ENCODE measurements at places on chromosomes 5 and 9.

GRCh38 chr5:5781335-5781734, 358.9 kb downstream of the ICE1 start:
- DNase-seq = no peak

DNA sequence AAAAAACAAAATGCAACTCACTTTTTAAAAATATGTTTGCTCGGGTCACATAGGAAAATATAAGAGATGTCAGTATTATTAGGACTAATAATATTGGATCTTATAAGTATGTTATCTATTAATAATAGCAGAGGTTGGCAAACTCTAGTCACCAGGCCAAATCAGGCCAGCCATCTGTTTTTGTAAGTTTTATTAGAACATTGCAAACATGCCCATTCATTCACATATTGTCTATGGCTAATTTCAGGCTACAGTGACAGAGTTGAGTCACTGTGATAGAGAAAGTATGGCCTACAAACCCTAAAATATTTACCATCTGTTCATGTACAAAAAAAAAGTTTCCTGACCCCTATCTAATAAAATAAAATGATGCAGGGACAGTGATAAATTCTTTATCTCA, 97.7 kb upstream of the CDH6 start:
- DNase-seq = no peak

DNA sequence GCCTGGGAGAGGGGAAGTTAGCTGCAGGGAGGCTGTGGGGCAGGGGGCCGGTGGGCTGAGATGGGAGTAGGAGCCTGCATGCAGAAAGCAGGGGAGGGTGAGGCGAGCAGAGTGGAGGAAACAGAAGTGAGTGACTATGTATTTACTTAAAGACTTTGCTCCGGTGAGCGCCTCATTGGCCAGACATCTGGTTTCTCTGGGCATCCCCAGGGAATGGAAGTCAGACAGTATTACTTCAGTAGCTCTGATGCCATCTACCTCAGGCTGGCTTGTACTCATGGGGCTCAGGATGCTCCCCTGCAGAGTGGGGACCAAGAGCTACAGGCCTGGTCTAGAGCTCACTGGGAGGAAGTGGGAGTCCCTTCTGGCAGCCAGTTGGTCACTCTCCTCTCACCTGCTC, 78.2 kb upstream of the ARAP3 start:
- DNase-seq = no peak

DNA sequence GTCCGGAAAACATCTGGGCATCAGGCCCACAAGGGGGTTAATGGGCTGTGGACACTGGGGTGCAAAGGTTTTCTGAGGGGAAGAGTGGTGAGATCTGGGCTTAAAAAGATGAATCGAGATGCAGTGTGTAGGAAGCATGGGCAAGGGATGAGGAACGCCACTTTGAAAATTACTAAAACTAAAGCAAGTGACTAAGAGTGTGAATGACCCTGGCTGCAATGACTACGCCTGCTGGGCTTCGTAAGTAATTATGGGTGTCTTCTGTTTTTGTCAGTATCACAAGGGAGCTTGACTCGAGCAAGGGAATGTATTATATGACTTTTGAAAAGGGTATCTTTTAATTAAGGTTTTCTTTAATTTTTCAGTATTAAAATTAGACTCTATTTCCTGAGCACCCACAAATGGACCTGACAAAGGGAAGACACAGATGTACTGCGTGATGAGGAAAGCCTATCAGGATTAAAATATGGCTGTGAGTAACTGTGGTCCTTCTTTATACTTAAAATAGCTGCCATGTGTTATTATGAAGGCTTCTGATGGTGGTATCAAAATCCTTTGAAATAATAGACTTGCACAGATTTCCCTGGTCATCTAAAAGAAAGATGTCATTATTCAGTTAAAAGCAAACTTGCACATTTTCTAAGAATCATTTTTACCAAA, 4.2 kb downstream of the CTXN3 start:
- DNase-seq = no peak

DNA sequence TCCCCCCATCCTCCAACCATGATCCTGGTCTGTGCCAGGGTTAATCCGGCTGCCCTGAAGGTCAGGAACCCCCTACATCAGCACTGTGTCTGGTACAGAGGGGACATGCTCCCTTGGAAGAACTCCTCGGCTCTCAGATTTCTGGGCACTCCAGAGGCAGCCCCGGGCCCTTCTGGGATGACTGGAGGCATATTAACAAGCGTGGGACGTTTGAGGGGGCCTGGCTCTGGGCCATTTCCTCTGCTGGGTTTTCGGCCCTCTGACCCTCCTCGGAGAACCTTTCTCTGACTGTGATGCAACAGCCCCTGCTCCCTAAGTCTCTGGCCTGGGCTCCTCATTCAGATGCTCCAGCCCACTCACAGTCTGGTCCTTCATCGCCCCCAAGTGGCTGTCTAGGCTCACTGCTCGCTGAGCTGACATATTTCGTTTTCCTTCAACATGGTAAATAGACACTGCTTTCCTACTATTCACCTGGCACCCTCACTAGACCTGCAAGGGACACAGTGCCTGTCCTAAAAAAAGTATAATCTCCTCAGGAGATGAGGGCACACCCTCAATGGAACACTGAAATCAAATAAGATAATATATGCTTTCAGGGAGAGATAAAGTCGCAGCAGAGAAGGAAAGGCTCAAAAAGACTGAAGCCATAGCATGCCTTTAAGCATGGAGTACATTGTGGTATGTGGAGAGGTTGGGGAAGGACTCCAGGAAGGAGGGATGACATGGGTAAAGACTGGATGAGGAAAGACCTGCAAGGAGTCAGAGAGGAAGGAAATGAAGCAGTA, 404.7 kb upstream of the TRPC7 start:
- DNase-seq = peak; percentile 35

DNA sequence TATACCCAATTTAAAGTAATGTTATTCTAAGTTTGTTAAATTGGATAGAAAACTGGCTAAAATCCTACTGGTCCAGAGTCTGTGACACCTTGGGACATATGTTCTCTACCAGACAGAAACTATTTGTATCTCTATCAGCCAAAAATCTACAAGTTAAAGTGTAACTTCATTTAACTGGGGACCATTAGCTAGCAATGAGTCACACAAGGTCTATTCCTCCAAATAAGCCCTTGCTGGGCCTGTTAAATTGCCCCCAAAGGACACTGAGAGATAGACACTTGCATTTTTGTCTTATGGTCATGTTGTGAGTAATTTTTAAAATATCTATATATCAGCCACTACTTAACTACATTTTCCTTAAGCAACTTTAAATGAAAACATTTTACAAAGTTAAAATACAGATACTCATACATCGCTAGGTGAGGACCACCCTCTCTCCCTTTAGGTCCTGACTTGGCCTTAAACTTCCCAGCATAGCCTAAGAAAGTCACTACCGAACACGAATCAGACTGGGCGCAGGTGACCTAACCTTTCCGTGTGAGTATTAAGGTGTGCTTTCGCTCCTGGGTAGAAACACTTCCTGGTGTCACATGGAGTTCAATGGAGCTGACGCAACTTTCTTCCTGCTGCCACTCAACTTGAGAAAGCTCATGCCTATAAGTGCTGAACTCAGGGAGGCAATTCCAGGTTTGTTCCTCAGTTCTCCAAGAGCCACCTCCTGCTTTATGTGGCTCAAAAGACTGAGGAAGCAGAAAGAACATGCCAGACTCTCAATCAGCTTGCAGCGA, 249.1 kb downstream of the DIRAS2 start:
- DNase-seq = no peak

DNA sequence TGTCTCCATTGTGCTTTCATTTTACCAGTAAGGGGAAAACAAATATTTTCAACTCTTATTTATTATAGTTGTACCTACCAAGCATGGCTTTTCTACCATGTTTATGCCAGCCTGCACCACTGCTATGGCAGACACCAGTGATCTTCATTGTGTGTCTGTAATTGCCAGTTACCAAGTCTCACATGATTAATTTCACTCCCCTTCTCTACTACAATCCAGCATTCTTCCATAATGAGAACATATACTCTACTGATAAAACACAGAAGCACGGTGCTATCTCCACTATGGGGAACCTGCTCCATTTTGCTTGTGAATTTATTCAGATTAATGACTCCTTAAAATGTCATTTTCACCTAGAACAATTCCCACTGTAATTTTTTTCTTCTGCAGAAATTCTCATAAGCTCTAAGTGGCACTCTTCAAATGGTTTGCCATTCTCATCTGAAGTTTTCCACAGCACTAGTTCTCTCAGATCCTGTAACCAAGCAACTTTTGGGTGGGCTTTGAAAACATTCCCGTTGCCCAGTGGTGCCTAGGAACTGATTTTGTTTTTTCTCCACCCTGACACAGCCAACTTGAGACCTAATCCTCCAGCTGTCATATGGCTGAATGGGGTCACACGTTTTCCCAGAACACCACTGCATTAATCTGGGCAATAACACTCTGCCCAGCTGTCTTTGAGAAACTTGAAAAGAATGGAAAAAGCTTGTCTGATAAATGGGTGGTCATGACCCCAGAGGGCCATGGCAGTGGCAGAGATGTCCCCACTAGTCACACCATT, 222.7 kb upstream of the RASEF start:
- DNase-seq = no peak

- no peak for DNase-seq
Measured at GRCh38 chr9:34205102-34205501, 26.3 kb downstream of the UBAP1 start.

GRCh38 chr9:136947955-136948510, 3.0 kb downstream of the C8G start:
- DNase-seq = no peak

- DNase-seq = no peak
Measured at GRCh38 chr9:112503170-112503569, 16.5 kb downstream of the KIAA1958 start.

DNA sequence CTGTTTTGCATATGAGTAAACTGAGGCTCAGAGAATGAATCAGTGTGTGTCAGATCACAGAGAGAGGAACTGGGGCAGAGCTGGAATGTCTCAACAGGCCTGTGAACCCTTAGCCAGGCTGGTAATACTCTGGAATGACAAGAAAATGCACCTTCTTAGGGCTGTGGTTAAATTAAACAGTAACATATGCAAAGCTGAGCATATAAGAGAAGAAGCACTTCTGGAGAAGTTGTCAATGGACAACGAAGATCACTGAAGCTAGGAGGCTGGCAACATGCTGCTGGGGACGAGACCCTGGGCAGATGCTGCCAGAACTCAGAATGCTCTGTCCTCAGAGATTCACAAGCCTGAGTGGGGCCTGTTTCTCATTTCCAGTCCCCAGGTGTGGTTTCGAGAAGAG, 64.6 kb upstream of the EPB41L4B start:
- DNase-seq = no peak

DNA sequence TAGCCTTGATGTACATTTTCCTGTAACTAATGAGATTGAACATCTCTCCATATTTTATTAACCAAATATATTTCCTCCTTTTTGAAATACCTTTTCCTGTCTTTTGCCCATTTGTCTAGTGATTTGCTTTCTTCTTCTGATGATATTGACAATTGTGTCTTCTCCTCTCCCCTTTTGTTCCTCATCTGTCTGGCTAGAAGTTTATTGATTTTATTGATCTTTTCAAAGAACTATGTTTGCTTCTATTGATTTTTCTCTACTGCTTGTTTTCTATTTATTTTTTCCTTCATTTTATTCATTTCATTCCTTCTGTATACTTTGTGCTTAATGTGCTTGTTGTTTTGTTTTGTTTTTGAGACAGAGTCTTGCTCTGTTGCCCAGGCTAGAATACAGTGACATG, 181.4 kb upstream of the SMIM23 start:
- DNase-seq = no peak

- DNase-seq = no peak
Measured at GRCh38 chr5:11863911-11864310, 40.3 kb downstream of the CTNND2 start.

- DNase-seq = no peak
Measured at GRCh38 chr9:10843151-10843550, 230.3 kb upstream of the PTPRD start.

DNA sequence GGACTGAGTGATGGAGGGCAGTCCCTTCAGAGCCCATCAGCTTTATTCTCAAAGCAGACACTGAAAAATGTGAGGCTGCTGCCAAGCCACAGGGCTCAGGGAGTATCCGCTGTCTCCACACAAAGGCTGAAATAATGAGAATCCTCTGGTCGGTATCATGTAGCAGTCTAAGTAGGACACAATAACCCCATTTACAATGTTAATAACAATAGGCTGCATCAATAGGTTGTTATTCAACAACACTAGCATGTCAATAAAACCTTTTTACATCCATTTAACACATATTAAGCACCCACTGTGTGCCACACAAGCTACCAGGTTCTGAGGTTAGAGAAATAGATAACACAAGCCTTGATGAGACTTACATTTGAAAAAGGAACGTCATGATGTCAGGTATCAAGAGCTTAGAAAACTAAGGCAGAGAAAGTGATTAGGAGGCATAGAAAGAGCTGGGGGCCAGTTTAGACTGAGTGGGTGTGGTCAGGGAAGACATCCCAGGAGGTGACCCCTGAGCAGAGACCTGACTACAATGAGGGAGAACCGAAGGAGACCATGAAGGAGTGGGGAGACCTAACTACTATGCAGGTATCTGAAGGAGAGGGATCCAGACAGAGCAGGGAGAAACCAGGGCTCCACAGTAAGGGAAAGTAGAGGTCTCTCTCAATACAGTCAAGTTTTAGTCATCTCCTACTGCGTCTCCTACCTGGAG, 140.1 kb upstream of the GRIA1 start:
- DNase-seq = no peak

DNA sequence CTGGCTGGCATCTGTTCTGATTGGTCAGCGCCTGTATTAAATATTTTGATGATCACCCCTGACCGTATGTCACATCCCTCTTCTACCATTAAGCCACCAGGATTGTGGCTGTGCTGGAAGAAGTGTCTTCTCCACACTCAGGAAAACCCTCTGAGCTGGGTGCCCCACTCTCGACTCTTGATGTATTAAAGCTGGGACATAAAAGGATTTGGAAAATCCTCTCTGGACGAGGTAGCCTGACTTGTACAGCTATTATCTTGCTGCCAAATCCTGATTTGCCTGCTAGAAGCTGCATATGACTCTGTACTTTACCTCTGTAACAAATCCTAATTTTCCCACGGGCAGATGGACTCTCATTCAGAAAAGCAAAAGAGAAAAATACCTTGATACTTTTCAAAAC, 161.0 kb downstream of the SLC28A3 start:
- DNase-seq = no peak

GRCh38 chr5:9348401-9348996, 197.4 kb downstream of the SEMA5A start:
- no peak for DNase-seq

GRCh38 chr5:176748073-176748966, 62.0 kb upstream of the UNC5A start:
- no peak for DNase-seq

- no peak for DNase-seq
Measured at GRCh38 chr5:115458416-115458815, 86.2 kb downstream of the FEM1C start.

GRCh38 chr9:100213730-100214477, 114.9 kb downstream of the INVS start:
- no peak for DNase-seq

- no peak for DNase-seq
Measured at GRCh38 chr5:56386046-56386445, 152.9 kb upstream of the ANKRD55 start.

GRCh38 chr9:22103685-22104575, 94.8 kb upstream of the CDKN2B start:
- DNase-seq = no peak
